ENCODE measurements at places on chromosomes 4 and X. TPM values are rescaled to one million over a fixed set of nuclear protein-coding genes. Genes with fewer than 3 reads are reported as not detected.

Gene TCEAL7
- total RNA-seq = not detected

Gene ERAS
- total RNA-seq = not detected

Gene PLA2G12A
- 14.1 TPM for total RNA-seq

Gene XAGE3
- total RNA-seq = not detected

Gene GPR173
- not detected for total RNA-seq

Gene CITED1
- total RNA-seq = not detected

Gene UGT8
- not detected for total RNA-seq

Gene CMC4
- total RNA-seq = 1.3 TPM

Data from T-helper 1 cell treated with Interleukin-12 subunit alpha and Interleukin-12 subunit beta and Interleukin-4 antibody, amounts not matched to agents 30 ng/mL and 1 ng/mL, for 36 hours (primary cell).